ENCODE measurements at places on chromosomes 5 and 9.

DNA sequence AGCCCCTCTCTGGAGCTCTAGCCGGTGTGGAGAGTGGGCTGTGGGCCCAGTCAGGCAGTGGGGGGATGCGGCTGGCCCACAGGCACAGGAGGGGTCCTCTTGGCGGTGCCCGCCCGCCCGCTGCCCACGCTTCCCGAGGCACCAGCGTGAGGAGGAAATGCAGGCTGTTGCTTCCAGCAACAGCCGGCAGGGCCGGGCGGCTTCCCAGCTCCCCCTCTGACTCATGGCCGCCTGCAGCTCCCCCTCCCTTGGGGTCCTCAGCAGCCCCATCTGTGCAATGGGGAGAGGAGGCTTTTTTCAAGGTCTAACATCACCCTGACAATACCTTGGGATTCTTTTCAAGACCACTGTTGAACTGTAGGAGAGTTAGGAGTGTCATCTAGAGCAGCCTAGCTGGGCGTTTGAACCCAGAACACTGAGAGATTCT, 10.4 kb downstream of the CXXC5 start:
- no peak for DNase-seq

GRCh38 chr5:131994533-131995226, 16.8 kb downstream of the ACSL6 start:
- DNase-seq = no peak

DNA sequence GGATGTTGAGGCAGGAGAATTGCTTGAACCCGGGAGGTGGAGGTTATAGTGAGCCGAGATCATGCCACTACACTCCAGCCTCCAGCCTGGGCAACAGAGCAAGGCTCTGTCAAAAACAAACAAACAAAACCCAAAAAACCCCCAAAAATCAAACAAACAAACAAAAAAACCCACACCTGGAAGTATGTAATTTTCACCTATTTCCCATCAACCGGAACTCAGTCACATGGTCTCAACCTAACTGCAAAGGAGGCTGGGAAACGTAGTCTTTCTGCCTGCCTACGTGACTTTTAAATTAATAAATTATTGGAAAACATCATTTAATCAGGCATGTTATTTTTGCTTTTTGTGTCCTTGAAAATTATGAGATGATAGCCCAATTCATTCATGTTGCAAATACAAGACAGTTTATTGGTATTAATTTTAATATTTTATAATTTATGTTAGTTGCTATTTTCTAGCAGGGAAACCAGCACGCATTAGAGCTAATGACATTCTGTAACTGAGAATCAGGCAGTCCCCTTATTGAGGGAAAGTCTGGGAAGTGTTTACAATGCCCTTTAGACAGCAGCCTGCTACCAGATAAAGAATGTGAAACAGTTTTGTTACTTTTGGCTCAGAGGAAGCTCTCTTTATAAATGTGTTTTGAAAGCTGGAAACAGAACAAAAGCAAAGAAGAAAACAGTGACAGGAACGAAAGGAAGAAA, 110.3 kb downstream of the NXNL2 start:
- no peak for DNase-seq

GRCh38 chr9:32395510-32396216, 11.2 kb downstream of the ACO1 start:
- DNase-seq = no peak

GRCh38 chr9:33157960-33158842, 8.9 kb downstream of the B4GALT1 start:
- no peak for DNase-seq

DNA sequence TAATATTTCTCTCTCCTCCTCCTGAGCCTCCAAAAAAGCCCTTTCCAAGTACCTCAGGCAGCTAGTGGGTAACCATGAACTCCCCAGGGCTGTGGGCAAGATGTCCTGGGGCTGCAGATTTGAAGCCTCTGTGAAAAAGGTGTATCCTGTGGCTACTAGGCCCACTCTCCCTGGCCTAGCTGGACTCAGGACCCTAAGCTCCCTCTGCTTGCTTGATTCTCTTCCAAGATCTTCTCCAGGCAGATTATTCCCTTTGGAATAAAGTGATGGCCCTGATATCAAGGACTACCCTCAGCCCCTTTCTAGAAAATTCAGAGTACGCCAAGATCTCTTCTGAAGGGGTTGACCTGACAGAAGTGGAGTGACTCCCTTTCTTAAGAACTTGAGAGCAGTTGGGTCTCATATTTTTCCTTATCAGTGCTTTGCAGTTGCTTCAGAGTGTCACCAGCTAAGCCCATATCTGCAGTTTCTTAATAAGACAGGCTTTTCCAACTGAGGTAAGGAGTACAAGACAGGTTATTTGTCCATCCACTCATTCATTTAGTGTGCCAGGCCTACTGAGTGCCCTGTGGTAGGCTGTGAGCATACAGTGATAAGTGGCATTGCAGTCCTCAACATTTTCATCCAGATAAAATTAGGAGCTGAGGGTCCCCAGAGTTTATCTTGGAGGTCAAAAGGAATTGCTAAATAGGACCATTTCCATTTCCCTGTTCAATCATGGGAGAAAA, 42.5 kb downstream of the CYSTM1 start:
- DNase-seq = no peak

- no peak for DNase-seq
These were observed 29.7 kb upstream of the CCNH start for GRCh38 chr5:87442419-87442818.

GRCh38 chr5:176416965-176417364, 626 bp upstream of the CLTB start:
- DNase-seq = no peak

DNA sequence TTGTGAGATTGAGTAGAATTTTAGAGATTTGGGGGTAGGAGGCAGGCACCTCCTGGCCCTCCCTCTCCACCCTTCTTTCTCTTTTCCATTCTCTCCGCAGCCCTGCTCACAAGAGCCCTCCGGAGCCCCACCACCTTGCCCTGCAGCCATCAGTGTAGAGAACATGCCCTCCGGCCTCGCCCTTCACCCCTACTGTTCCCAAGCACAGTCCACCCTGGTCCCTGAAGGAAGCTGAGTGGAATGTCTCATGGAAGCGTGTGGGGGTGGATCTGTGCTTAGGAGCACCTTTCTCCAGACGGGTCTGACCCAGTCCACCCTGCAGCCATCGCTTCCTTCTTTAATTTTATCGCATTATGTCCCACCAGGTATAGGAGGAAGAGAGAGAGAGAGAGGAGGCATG, 267.1 kb downstream of the NSG2 start:
- DNase-seq = no peak

DNA sequence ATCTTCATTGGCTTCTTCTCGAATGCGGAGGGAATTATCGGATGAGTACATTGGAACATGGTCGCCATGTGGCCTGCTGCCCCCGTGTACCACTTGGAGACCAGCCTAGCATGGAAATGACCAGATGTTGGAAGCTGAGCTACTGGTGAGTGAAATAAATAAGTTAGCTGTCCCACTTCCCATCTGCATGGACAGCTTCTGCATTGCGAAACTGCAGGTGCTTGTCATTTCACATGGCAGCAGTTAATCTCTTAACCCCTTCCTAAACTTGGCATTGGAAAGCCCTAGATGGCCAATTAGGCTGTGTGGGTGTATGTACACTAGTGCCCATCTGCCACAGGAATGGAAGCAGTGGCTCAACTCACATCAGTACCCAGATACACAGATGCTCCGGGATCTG, 246.6 kb upstream of the IL12B start:
- no peak for DNase-seq

DNA sequence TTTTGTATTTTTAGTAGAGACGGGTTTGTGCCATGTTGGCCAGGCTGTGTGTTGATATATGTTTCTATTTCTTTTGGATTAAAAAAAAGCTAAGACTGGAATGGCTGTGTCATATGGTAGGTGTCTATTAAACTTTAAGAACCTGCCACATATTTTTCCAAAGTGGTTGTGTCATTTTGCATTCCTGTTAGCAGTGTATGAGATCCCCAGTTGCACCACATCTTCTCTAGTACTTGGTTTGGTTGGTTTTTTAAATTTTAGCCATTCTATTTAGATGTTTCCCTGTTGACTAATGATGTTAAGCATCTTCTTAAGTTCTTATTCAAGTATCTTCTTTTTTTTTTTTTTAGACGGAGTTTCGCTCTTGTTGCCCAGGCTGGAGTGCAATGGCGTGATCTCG, 36.2 kb upstream of the MEGF9 start:
- no peak for DNase-seq

DNA sequence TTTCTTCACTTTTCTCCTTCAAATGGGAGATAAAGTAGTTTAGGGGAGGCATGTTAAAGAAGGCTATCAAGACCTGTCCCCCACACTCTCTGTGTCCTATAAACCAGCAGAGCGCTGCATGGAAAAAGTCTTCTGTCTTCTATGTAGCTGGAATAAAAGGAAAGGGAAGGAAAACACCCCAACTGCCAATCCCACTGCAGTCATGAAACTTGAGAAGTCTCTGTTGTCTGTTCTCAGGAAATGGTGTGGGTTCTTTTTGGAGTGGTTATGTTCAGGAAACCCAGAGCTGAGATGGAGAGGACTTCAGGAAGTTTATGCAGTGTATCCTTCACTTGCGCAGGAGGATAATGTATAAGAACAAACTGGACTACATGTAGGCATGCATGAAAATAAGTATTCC, 274.3 kb downstream of the GAS1 start:
- no peak for DNase-seq

DNA sequence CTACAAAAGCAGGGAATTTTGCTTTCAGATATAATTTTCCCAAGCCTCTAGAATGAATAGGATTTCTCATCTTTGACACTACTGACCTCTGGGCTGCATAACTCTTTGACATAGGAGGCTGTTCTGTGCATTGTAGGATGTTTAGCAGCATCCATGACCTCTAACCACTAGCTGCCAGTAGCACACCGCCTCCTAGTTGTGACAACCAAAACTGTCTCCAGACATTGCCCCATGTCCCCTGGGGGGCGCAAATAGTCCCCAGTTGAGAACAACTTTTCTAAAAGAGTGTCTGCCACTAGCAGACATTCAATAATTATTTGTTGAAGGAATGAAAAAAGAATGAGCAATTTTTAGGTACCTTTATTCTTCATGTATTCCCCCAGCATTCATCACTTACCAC, 51.8 kb downstream of the POU4F3 start:
- no peak for DNase-seq

GRCh38 chr9:110797611-110798010, 129.0 kb downstream of the MUSK start:
- DNase-seq = no peak

- no peak for DNase-seq
These were observed 38.4 kb downstream of the ZSWIM6 start for GRCh38 chr5:61370506-61370905.

- DNase-seq = no peak
These were observed 33.2 kb upstream of the DMXL1 start for GRCh38 chr5:119037496-119038215.

- DNase-seq = no peak
These were observed 118.8 kb upstream of the RPS23 start for GRCh38 chr5:82396871-82397514.

DNA sequence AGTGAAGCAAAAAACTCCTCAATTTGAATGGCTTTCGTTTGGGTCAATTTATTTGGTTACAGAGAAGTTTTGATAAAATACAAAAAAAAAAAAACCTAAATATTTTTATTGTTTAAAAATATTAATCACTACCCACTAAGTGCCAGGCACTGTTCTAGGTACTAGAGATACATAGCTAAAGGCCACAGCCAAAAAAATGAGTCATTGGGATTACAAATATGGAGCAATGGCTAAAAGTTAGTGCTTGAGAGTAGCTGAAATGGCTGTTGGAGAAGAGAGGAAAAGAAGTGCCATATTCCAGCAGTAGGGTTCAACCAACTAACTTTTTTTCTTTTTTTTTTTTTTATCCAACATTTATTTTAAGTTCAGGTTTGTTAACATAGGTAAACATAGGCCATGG, 130.1 kb upstream of the PTGER4 start:
- DNase-seq = no peak

DNA sequence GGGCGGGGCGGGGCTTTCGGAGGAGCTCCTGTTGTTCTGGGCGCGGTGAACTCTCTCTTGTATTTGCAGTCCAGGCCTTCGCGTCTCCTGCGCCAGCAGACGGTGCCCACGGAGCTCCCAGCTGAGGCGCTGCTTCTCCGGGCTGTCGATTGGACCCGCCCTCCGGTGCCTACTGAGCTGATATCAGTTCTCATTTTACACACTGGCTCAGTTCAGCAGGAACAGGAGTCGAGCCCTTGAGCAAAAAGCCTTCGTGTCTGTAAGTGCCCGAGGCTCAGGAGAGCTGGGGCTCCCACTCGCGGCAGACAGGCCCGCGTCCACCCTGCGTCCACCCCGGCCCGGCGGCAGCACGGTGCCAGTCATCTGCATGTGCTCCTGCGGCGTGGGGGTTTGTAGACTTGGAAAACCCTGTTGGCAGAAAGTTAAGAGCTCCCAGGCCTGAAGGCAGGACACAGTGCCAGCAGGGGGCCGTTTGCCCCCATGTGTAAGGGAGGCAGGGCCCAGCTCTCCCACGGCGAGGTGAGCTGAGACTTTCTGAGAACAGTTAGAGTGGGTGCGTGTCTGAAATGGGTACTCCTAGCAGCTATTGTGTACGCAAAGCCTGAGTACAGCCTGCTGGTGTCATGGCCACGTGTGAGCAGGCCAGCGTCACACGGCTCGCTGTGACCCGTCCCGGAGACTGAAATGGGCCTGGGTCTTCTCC, 231.5 kb downstream of the FANCC start:
- no peak for DNase-seq

DNA sequence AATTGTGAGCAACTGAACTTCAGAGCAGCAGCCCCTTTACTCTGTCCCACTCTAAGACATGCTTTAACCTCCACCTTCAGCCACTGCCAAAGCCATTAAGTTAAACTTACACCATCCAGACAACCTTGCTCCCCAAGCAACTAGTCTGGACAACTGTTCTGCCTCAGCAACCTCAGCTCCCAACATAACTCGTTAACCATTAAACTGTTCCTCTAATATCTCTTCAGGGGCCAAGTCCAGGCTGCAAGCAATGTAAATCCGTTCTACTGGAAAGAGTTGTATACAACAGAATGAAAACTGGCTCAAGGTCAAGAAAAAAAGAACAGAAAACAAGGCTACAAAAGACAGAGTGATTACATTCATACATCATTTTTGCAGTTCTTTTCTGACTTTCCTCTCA, 131.7 kb upstream of the TARS1 start:
- no peak for DNase-seq

DNA sequence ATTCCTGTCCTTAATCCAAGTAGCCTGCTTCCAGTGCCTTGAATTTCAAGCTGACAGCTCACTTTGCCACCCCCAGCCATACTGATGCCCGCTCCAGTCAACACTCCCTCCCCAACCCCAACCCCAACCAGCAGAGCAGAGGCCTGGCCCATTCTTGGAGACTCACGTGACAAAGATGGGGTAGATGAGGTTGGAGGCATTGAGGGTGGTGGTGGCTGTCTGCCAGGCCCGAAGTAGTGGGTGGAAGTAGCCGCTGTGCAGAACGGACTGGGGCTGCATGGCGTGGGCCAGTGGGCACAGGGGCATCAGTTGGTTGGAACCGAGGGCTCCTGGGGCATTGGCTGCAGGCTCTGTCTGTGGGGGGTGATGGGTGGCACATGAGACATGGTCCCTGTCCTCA, 7.8 kb downstream of the ALAD start:
- no peak for DNase-seq

All from cortex of kidney (tissue), 1 donor.